ENCODE measurements at places on chromosomes 3 and 15.

DNA sequence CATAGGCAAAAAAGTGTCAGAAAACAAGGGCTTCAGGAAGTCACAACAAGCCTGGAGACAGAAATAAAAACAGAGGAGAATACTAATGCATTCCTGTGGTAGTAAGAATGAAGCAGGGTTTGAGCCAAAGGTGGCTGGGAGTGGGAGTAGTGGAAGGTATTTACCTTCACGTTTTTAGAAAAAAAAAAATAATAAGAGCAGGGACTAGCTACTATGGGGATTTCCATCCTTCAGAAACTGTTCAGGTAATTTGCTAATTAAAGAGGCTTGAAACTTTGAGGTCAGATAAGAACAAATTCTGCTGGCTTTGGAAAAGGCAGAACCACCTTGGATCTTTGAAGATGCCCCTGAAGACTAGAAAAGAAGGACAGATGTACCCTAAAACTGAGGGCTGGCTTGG, 18.4 kb downstream of the ILDR1 start:
- no peak for DNase-seq

DNA sequence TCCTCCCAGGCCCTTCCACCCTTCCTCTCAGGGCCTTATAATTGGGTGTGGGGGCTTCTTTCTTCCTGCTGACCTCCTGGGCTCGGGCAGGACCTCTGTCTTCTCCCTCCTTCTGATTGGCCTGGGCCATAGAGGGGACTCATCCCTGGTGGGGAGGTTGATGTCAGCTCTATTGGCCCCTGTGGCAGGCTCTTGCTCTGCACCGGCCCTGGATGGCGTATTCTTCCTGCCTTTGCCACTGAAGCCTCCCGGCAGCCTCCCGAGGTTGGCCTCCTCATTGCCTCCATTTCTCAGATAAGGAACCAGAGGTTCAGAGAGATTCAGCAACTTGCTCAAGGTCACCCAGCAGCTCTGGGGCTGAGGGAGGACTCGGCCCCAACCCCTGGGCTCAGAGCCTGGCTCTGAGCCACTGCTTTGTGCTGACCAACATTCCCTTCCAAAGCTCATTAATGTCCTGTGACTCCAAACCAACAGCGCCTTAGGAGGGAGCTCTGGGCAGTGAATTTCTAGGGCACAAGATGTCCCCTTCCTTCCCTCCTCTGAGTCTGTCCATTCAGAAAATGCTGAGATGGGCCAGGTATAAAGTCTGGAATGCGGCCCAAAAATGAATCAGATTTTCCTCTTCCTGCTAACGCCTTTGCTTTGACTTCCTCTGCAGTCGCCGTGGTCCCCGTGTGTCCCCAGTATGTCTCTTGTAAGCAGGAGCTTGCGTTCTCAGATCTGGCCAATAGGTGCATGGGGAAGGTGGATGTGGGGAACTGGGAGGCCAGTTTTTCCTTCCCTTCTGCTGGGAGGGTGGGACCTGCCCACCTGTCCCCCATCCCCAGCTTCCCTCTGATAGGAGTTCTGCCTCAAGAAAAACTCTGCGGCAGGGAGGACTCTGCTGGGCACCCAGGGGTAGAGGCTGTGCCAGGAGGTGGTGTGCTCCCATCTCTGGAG, 74.2 kb downstream of the HMCES start:
- DNase-seq = no peak

DNA sequence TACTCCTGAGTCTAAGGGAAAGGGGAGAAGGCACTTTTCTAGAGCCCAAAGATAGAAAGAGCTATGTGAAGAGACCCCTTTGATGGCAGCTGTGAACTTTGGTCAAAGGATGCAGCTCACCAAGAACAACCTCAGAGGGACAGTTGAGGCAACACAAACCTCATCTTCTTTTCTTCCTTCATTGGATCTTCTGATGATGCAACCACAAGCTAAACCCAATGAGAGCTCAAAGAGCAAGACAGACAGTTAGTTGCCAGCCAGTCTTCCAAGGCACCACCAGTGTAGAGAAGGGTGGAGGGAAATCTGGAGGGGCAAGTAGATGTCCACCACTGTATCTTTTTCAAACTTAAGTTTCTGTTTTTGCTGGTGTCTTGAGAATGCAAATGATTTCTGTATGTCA, 10.4 kb upstream of the MNS1 start:
- no peak for DNase-seq

DNA sequence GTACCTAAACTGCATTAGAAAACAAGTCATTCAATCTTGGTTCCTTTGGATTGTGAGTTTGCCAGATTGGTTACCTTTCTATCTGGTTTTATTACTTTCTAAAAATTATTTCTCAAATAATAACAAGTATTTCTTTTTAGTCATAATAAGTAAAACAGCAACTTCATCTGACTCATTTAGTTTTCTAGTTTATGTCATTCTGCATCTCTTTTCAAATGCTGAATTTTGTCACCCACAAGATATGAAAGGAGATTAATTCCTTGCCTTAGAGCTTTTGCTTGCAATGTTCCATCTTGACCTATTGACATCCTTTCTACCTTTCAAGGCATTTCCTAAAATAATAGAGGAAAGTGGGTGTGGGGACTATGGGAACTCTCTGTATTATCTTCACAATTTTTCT, 253.6 kb upstream of the PEX5L start:
- no peak for DNase-seq

GRCh38 chr15:67548236-67548852, 5.8 kb downstream of the MAP2K5 start:
- DNase-seq = no peak

DNA sequence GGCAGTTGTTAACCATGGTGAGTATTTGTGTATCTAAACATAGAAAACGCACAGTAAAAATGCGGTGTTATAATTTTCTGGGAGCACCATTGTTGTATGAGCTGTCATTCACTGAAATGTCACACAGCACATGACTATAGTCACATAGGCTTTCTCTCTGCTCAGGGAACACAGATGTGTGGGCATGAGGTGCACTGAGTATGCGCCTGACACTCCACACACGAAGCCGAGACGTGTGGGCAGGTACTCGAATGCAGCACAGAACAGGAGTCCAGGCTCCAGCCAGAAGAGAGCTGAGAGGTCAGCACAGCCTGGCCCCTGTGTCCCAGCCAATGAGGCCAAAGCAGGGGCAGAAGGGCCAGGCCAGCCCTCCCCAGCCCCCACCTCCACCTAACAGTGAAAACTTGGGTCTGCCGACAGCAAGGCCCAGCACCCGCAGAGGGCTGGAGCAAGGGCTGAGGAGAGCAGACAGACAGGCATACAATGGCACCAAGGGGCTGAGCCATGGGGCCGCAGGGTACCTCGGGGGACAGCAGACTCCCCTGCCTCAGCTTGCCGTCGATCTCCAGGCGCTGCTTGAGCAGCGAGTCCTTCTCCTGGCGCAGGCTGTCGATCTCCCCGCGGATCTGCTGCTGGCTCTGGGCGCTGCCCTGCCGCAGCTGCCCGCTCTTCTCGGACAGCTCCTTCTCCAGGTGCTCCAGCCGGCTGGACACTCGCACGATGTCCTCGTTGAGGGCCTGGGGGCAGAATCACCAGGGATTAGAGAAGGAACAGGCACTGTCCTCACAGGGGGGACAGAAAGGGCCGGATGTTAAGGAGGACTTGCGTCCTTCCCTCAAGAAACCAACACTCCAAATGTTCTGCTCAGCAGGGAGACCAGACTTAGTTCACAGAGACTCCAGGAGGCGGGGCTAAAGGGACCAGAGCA, 24.0 kb downstream of the KIF7 start:
- no peak for DNase-seq

GRCh38 chr3:126126286-126126685, 42.4 kb upstream of the SLC41A3 start:
- DNase-seq = no peak

GRCh38 chr3:4850211-4850927, 128.9 kb upstream of the BHLHE40 start:
- no peak for DNase-seq

DNA sequence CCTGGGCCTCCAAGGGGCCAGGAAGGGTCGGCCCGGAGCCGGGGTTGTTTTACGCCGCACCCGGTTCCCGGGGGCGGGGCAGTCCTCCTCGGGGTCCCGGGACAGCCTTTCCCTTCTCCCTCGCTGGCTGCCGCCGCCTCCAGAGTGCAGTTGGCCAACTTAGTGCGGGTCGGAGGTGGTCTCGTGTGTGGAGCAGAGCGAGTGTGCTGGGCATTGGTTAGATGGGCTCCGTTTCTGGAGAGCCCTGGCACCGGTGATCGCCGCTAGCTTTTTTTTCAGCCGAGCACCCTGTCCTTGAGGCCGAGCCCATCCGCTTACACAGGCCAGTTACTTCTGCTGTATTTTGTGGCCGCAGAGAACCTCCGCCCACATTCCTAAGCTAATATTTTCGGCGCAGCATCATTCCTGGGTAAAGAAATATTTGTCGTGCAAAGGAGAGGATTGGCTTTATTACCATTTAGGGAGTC, 585 bp downstream of the KIF23 start:
- no peak for DNase-seq

GRCh38 chr15:84653584-84653909, 536 bp downstream of the WDR73 start:
- DNase-seq = no peak

- DNase-seq = no peak
Measured at GRCh38 chr3:176147251-176147650, 1050.0 kb downstream of the TBL1XR1 start.

- DNase-seq = no peak
Measured at GRCh38 chr3:133489466-133490085, 83.9 kb upstream of the CDV3 start.

DNA sequence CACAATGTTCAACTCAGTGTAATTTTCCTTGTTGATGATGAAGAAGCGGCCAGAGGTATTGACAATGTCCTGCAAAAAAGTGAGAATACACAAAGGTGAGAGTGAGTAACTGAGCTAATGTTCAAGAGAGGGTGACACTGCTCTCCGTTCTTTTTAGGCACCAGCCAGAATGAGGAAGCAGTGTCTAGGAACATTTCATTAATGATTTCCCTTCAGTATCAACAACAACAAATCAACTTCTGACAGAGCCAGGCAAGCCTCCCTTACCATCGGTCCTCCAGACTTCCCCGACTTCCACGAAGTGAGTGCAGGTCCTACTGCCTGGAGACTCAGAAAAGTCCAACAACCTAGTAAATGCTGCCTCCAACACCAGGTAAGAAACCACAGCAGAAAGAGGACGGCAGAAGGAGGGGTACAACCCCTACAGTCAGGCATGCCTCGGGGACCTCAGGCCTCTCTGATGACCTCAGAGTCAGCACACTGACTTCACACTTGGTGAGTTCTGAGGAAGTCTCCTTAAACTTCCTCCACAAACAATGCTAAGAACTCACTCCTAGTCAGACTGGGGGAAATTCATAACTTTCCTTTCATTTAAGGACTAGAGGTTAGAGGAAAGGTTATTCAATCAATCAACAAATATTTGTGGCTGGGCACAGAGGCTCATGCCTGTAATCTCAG, 62.7 kb downstream of the NPTN start:
- DNase-seq = no peak

- no peak for DNase-seq
Measured at GRCh38 chr15:77851691-77852090, 219.0 kb upstream of the LINGO1 start.

- no peak for DNase-seq
Measured at GRCh38 chr3:124966521-124967445, 32.2 kb upstream of the MUC13 start.

- DNase-seq = no peak
Measured at GRCh38 chr3:25515171-25515570, 87.1 kb downstream of the RARB start.

DNA sequence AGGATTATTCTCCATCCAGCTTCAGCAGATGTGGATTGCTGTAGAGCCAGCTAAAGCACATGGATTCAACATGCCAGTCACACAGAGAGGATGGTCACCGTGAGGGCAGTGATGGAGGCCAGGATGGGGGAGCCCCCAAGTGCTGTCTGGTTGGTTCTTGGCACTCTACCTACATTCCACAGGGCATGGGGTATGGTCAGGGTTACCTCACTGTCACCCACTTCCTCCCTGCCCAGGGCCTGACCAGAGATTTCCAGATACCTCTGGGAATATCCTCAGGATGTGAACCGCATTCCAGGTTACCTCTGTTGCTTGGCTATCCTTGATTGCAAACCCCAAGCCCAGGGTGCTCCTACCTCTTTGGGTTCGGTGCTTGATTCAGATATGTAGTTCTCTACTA, 147.3 kb upstream of the TRIM42 start:
- DNase-seq = no peak

DNA sequence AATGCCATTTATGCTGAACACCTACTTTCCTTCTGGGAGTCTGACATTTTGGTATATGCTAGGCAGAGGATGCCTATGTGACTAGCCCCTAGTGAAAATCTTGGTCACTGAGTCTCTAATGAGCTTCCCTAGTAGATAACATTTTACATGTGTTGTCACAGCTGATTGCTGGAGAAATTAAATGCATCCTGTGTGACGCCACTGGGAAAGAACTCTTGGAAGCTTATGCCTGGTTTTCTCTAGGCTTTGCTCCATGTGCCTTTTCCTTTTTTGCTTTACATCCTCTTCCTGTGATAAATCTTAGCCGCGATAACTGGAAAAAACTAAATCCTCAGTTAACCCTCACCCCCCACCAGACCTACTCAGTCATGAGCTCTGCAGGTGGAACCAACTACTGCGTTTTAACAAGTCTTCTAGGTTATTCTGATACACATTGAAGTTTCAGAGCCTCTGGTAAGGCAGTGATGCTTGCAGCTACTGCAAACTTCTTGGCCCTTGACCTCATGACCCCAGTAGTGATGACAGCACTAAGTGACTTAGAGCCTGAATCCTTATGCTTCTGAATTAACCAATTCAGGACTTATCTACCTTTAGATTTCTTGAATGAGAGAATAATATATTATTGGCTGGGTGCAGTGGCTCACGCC, 292.4 kb upstream of the SOX14 start:
- DNase-seq = no peak

GRCh38 chr3:160393346-160394008, 5.5 kb downstream of the IFT80 start:
- DNase-seq = no peak

DNA sequence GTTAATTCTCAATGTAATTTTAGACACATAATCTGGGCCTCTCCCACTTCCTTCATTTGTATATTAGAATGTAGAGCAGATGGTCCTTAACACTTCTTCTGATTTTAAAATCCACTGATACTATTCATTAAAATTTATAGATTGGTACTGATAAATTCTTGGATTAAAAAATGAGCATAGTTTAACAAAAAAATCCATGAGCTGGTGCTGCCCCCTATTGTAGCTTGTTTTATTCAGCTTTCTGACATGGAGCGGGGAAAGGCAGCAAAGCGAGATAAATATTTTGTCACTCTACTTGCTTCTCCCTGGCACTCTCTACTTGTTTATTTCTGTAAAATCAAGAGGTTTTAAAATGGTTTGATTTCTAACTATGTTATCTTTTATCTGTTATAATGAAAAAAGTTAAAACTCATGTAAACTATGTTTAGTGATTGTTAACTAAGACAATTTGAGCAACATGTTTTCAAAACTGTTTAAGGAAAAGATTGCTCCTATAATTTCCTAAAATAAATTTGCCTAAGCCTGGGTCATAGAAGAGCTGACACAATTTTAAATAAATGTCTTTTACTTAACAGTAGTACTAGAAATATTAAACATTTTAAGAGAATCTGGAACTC, 26.5 kb upstream of the PLOD2 start:
- no peak for DNase-seq

All from stimulated activated CD4-positive, alpha-beta T cell treated with anti-CD3 and anti-CD28 coated beads, Interleukin-1b, Interleukin-23, amount 100 ng/mL, for 1 hour (primary cell).